ENCODE measurements at places on chromosomes 1 and 21. TPM values are rescaled to one million over a fixed set of nuclear protein-coding genes. Genes with fewer than 3 reads are reported as not detected.

The SLAMF7 gene
- 1.7 TPM for total RNA-seq

The TMPRSS15 gene
- total RNA-seq: not detected

The PLA2G2F gene
- not detected for total RNA-seq

The CRYBG2 gene
- total RNA-seq: 1.3 TPM

The LIPI gene
- total RNA-seq: not detected

The FMO5 gene
- 0.35 TPM for total RNA-seq

The NUF2 gene
- total RNA-seq: 29.3 TPM

The RGS7 gene
- not detected for total RNA-seq

The LAD1 gene
- total RNA-seq: 1.0 TPM

The CD53 gene
- not detected for total RNA-seq

The ELAVL4 gene
- 0.07 TPM for total RNA-seq

The RNF207 gene
- total RNA-seq: 7.9 TPM

The SNIP1 gene
- total RNA-seq: 14.4 TPM

The KIF2C gene
- 39.3 TPM for total RNA-seq

The OVAAL gene
- total RNA-seq: not detected

The KRTAP7-1 gene
- total RNA-seq: not detected

The CLCA4 gene
- not detected for total RNA-seq

The TMPRSS2 gene
- total RNA-seq: 0.27 TPM
